ENCODE measurements at places on chromosomes 2 and 18. TPM values are rescaled to one million over a fixed set of nuclear protein-coding genes. Genes with fewer than 3 reads are reported as not detected.

Gene IAH1
- total RNA-seq = 82.0 TPM

DNA sequence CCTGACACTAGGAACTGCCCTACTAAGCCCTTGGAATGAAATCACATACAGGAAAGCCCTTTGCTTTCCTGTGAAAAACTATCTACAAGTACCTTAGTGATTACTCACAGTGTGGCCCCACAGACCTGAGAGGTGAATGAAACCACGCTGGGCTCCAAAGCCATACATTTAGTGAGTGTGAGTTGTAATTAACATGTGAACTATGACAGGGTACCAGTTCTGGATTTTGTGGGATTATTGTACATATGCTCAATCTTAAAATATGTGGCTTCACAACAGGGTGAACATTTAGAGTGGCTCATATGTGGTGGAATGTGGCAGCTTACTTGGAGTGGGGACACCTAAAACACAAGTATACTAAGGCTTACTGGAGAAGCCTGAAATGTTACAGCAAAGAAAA lies 12.3 kb downstream of the KCTD1 start:
- no peaks in the 10 kb centered on the region for H3K27me3 ChIP-seq
- peaks cover 4% of the 10 kb centered on the region for H3K4me1 ChIP-seq
- H3K36me3 ChIP-seq = no peaks in the 10 kb centered on the region

DNA sequence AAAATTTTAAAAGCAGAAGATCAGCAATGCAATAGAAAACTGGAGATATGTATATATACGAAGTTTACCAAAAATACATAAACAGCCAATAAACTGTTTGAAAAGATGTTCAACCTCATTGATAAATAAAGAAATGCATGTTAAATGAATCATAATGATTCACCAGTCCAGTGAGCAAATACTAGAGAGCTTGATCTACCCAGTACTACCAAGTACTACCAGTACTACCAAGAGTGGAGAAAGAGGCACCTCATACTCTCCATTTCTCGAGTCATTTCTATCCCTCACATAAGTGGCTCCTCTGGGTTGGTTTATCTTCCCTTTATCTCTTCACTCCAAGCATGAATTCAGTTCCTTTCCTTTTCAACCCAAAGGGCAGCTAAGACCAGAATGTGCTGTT lies 138.9 kb downstream of the MREG start:
- no peak overlapping the region for H3K4me3 ChIP-seq
- H3K27ac ChIP-seq = no peak overlapping the region
- H3K27me3 ChIP-seq = peaks cover 13% of the 10 kb centered on the region
- H3K4me1 ChIP-seq = no peaks in the 10 kb centered on the region

GRCh38 chr2:127108090-127108523 lies 1.2 kb upstream of the BIN1 start:
- H3K27ac ChIP-seq = no peak overlapping the region
- H3K4me3 ChIP-seq = peak overlapping the region; percentile 82
- peaks cover 39% of the 10 kb centered on the region for H3K27me3 ChIP-seq
- DNase-seq = no peak
- H3K4me1 ChIP-seq = peaks cover 4% of the 10 kb centered on the region

DNA sequence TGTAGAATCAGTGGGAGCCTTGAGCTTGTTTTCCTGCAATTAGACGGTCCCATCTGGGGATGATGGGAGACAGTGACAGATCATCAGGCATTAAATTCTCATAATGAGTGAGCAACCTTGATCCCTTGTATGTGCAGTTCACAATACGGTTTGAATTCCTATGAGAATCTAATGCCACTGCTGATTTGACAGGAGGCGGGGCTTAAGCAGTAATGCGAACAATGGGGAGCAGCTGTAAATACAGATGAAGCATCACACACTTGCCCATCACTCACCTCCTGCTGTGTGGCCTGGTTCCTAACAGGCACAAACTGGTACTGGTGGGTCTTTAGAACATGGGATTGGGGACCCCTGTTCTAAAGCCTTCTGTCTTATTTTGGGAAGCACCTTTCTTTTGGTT lies 17.9 kb upstream of the NYAP2 start:
- no peak overlapping the region for H3K27ac ChIP-seq
- H3K27me3 ChIP-seq = peaks cover 2% of the 10 kb centered on the region
- H3K36me3 ChIP-seq = no peaks in the 10 kb centered on the region
- no peaks in the 10 kb centered on the region for H3K4me1 ChIP-seq
- H3K4me3 ChIP-seq = no peak overlapping the region

Gene RIF1
- 72.1 TPM for total RNA-seq

DNA sequence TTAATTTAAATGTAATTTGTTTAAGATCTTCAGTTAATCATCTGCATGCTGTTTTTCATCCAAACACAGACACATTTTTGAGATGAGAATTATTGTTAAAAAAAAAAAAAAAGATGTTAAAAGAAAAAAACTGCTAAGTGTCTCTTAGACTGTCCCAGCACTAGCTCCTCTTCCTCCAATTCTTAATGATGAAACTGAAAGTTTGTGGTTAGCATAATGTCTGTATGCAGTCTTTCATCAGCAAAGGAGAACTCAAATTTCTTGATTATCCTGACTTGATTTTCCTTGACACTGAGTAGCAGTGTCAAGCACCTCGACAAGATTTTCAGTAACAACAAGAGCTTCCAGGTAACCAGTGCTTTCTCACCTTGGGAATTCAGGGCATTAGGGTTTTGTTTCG lies 274.4 kb downstream of the LRRTM1 start:
- H3K4me3 ChIP-seq = no peak overlapping the region
- H3K27me3 ChIP-seq = no peaks in the 10 kb centered on the region
- no peak overlapping the region for H3K27ac ChIP-seq
- H3K4me1 ChIP-seq = no peaks in the 10 kb centered on the region
- H3K36me3 ChIP-seq = no peaks in the 10 kb centered on the region

DNA sequence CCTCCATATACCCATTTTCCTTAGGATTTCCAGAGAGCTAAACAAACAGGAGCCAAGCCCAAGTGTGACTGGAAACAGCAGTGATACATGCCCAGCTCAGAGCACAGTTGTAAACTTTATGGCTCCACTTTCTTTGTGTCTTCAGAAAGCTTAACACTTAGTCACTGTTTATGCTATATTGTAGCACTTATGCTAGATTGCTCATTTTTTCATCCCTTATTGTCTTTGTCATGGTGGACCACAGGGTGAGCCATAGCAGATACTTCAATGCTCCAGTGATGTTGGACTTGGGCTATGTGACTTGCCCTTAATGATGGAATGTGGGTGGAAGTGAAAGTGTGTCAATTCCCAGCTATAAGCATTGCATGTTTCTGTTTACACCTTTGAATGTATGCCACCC lies 401.6 kb downstream of the METTL4 start:
- H3K36me3 ChIP-seq = no peaks in the 10 kb centered on the region
- no peak overlapping the region for H3K27ac ChIP-seq
- no peak for DNase-seq
- no peak overlapping the region for H3K4me3 ChIP-seq
- H3K4me1 ChIP-seq = no peaks in the 10 kb centered on the region
- no peaks in the 10 kb centered on the region for H3K27me3 ChIP-seq

GRCh38 chr2:44578471-44579093 lies 216.8 kb downstream of the CAMKMT start:
- peak overlapping the region; percentile 74 for H3K27ac ChIP-seq
- DNase-seq = no peak
- peaks cover 30% of the 10 kb centered on the region for H3K4me1 ChIP-seq
- H3K4me3 ChIP-seq = peak overlapping the region; percentile 40

- no peak for DNase-seq
- peaks cover 24% of the 10 kb centered on the region for H3K36me3 ChIP-seq
- H3K27ac ChIP-seq = peak overlapping the region; percentile 91
- H3K4me3 ChIP-seq = peak overlapping the region; percentile 82
- no peaks in the 10 kb centered on the region for H3K27me3 ChIP-seq
These were observed 31.7 kb downstream of the LPIN2 start for GRCh38 chr18:2981212-2981728.

Gene KCNG2
- not detected for total RNA-seq

GRCh38 chr2:158128168-158128973 lies 26.7 kb downstream of the UPP2 start:
- no peaks in the 10 kb centered on the region for H3K36me3 ChIP-seq
- no peaks in the 10 kb centered on the region for H3K4me1 ChIP-seq
- H3K27ac ChIP-seq = no peak overlapping the region
- no peak overlapping the region for H3K4me3 ChIP-seq
- peaks cover 7% of the 10 kb centered on the region for H3K27me3 ChIP-seq

GRCh38 chr2:58046335-58046584 lies 346 bp upstream of the VRK2 start:
- peak overlapping the region; percentile 83 for H3K4me3 ChIP-seq
- H3K4me1 ChIP-seq = peaks cover 32% of the 10 kb centered on the region
- H3K27ac ChIP-seq = peak overlapping the region; percentile 91
- no peak for DNase-seq
- no peaks in the 10 kb centered on the region for H3K27me3 ChIP-seq

DNA sequence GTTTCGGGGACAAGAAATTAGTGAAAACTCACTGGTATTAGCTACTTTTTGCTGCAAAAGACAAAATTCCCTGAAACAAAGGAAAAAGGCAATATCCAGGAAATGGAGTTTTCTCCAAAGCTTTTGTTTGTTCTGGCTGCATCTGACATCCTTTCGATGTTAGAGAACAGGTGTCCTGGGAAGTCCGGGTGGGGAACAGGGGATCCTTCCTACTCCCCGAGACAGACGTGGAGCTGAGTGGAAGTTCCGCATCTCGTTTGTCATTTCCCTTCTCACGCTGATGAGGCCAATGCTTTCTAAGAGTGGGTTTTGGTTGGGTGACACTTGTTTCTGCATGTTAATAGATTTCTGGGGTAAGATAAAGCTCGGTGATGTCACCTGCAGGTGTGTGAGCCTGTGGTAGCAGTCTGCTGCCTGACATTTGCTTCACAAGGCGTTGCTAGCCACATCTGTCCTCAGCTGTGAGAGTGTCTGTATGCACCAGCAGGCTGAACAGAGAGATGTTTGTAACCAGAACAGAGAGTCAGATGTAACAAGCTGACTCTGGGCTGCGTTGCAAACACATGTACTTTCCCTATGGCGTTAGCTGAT lies 125.9 kb downstream of the ACOXL start:
- H3K27me3 ChIP-seq = peaks cover 3% of the 10 kb centered on the region
- peaks cover 76% of the 10 kb centered on the region for H3K4me1 ChIP-seq
- peak overlapping the region; percentile 79 for H3K4me3 ChIP-seq
- H3K27ac ChIP-seq = peak overlapping the region; percentile 84
- no peaks in the 10 kb centered on the region for H3K36me3 ChIP-seq

GRCh38 chr2:239198221-239198620 lies 202.6 kb downstream of the HDAC4 start:
- no peak for DNase-seq
- no peak overlapping the region for H3K27ac ChIP-seq
- no peaks in the 10 kb centered on the region for H3K27me3 ChIP-seq
- no peak overlapping the region for H3K4me3 ChIP-seq

- H3K4me3 ChIP-seq = no peak overlapping the region
- DNase-seq = peak; percentile 27
- no peaks in the 10 kb centered on the region for H3K27me3 ChIP-seq
- no peaks in the 10 kb centered on the region for H3K36me3 ChIP-seq
These were observed 326.2 kb upstream of the SOX11 start for GRCh38 chr2:5365871-5366461.

Gene NT5C1B
- not detected for total RNA-seq

GRCh38 chr18:22069916-22070315 lies 99.5 kb upstream of the GATA6 start:
- H3K27me3 ChIP-seq = no peaks in the 10 kb centered on the region
- H3K4me1 ChIP-seq = no peaks in the 10 kb centered on the region
- H3K36me3 ChIP-seq = no peaks in the 10 kb centered on the region

DNA sequence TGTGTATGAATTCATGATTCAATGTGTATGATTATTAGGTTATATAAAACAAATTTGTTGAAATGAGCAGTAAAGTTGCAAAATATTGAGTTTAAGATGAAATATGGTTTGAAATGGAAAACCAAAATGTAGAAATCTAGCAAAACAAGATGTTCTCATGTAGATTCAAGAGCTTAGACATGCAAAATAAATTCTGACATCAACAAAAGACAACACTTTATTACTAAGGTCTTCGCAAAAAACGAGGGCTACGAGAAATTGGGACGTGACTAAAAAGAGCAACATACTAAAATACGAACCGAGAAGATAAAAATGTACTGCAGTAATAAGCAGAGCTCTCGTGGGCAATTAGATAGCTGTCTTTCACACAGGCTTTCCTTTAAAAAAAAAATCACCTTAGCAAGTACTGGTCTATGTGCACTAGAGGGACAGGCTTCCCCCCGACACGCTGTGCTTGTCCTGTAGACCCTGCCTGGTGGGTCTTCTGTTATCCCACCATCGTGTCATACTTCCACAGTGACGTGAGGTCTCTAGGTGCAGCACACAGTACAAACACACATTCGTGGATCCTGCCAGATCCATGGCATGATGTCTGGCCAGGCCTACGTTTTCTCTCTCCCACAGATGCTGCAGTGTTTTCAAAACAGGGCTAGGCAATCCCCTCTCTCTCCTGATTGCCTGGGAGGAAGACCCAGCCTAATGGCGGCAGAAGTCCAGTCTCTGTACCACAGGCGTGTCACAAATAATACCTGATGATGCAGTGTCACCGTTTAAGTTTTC lies 240.8 kb downstream of the TCF4 start:
- H3K4me1 ChIP-seq = peaks cover 11% of the 10 kb centered on the region
- H3K27me3 ChIP-seq = peaks cover 8% of the 10 kb centered on the region
- no peak for DNase-seq
- H3K36me3 ChIP-seq = no peaks in the 10 kb centered on the region
- H3K4me3 ChIP-seq = no peak overlapping the region
- H3K27ac ChIP-seq = no peak overlapping the region

DNA sequence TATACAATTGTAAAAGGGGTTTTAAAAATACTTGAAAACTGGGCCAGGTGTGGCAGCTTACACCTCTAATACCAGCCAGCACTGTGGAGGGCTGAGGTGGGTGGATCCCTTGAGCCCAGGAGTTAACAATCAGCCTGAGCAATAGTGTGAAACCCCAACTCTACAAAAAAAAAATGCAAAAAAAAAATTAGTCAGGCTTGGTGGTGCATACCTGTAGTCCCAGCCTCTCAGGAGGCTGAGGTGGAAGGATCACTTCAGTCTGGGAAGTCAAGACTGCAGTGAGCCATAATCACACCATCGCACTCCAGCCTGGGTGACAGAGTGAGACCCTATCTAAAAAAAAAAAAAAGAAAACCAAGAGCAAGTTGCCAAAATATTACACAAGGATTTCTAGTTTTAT lies 182.7 kb downstream of the UBE2E3 start:
- H3K4me3 ChIP-seq = peak overlapping the region; percentile 38
- DNase-seq = no peak
- peaks cover 46% of the 10 kb centered on the region for H3K4me1 ChIP-seq
- H3K27me3 ChIP-seq = no peaks in the 10 kb centered on the region
- peak overlapping the region; percentile 47 for H3K27ac ChIP-seq

GRCh38 chr18:53785811-53786210 lies 438.7 kb downstream of the MBD2 start:
- no peaks in the 10 kb centered on the region for H3K27me3 ChIP-seq
- H3K27ac ChIP-seq = no peak overlapping the region
- H3K4me1 ChIP-seq = no peaks in the 10 kb centered on the region
- H3K4me3 ChIP-seq = no peak overlapping the region
- no peaks in the 10 kb centered on the region for H3K36me3 ChIP-seq
- no peak for DNase-seq

DNA sequence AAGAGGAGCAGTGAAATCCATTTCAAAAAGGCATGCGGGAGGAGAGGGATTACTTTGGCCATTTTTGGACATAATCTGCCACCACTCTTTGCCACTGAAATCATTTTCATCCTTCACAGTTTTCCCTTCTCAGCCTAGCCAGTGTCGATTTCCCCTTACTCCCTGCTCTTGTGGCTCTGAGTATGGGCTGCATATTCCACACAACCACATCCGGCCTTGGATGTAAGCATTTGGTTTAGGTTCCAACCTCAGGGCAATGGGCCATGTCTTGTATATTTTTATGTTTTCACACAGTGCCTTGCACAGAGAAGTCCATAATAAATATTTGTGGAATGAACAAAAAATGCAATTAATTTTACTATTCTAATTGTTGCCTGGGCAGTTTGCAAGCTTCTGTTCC lies 7.7 kb upstream of the SERPINE2 start:
- H3K27me3 ChIP-seq = peaks cover 60% of the 10 kb centered on the region
- no peak overlapping the region for H3K27ac ChIP-seq
- DNase-seq = no peak
- no peaks in the 10 kb centered on the region for H3K4me1 ChIP-seq
- H3K4me3 ChIP-seq = no peak overlapping the region

All from activated T-helper 2 cell treated with anti-CD3 and anti-CD28 coated beads, Interferon-gamma antibody, Interleukin-2, Interleukin-4, amounts not matched to agents 10 μg/mL and 5 μg/mL and 100 μg/mL, durations not matched to agents 14 hours and 24 hours and 36 hours (primary cell).